ENCODE measurements at places on chromosomes 12 and 14.

DNA sequence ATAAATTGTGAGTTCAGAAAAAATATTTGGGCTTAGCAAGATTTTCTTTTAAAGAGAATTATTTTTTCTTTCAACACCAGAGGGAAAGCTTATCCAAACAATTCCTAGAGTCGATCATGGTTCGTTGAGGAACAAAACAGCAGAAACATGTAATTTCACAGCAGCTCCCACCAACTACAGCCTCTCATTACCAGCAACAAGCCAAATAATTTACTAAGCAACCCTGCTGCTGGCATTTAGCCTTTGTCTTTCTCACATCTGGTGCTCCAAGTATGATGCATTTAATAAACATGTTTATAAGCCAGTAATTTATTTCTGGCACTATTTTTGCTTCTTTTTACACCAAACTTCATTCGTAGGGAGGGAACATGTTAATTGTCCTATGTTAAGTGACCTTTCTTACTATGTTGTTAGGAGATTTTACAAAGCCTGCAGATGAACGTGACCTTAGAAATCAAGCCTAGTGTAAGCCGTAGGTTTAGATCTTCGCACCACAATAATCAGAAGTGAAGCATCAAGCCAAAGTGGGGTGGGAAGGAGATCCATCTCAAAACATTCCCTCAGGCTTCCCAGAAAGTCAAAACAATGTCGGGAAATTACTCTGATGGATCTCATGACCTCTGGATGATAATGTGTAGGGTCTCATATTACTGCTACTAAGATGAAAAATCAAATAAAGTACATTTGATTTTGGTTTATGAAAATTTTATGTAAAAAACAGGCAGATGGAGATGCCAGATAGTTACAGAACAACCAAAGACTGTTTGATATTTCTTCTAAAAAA lies 128.4 kb downstream of the RPAP3 start:
- no peak for DNase-seq

GRCh38 chr12:123364532-123365024 lies at the start of gene SBNO1:
TSS of gene SBNO1 (minus strand) at chr12:123364847. CDS start at chr12:123350441, 14,406 bp downstream.
- DNase-seq = no peak

DNA sequence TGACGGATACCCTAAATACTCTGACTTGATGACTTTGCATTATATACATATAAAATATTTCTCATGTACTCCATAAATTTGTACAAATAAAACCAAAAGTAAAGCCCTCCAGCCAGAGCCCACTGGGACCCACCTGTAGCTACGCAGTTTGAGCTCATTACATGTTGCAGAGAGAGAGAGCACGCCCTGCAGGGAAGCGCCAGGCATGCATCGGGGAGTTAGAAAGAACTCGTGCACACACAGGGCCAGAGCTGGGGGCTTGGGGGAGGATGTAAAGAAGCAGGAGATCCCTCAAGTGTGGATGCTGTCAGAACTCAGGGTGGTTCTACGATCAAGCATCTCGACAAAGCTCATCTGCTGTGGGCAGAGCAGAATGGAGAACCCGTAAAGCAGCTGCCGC lies 178.5 kb upstream of the RTL1 start:
- no peak for DNase-seq

GRCh38 chr12:113863455-113863845 lies 102.7 kb downstream of the RBM19 start:
- DNase-seq = no peak

DNA sequence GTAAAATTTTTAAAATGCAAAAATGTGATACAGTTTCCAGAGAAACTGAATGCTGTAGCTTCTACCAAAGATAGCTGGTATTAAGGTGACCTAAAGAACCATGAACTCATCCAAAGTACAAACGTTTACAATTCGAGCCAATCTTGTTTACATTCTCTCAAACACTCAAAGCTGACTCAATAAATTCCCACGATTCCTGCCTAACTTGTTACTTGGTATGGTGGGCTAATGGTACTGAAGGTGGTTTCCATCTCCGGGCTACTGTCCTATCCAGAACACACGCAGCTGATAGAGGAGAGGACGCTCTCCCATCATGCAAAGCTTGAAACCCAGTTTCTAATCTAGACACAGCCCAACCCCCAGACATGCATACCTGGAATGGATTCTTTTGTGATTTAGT lies 31.5 kb downstream of the RAD9B start:
- DNase-seq = no peak

- peak; percentile 62 for DNase-seq
Observed at GRCh38 chr12:57461276-57461916, 1.8 kb downstream of the GLI1 start.

- peak; percentile 67 for DNase-seq
Observed at GRCh38 chr14:81727218-81727617, 193.6 kb upstream of the SEL1L start.

GRCh38 chr12:89556976-89557375 lies 31.1 kb upstream of the POC1B start:
- no peak for DNase-seq

DNA sequence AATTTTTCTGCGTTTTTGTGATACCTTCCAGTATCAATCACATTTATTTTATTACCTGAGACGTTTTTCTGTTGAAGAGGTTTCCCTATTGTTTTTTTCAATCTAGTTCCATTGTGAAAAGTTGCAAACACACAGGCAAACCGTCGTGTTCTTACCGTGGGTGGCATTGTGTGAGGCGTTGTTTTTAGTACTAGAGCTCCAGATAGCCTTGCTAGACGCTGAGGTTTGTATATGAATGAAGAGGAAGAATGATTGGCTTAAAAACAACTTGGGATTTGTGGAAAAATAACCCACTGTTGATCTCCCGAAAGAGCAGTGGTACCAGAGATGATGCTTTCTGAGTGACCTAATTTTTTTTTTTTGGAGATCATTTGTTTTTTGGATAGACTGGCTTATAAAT lies 1.0 kb downstream of the SOCS4 start:
- DNase-seq = no peak

- DNase-seq = no peak
Observed at GRCh38 chr14:58701156-58701555, 63.4 kb downstream of the DACT1 start.

DNA sequence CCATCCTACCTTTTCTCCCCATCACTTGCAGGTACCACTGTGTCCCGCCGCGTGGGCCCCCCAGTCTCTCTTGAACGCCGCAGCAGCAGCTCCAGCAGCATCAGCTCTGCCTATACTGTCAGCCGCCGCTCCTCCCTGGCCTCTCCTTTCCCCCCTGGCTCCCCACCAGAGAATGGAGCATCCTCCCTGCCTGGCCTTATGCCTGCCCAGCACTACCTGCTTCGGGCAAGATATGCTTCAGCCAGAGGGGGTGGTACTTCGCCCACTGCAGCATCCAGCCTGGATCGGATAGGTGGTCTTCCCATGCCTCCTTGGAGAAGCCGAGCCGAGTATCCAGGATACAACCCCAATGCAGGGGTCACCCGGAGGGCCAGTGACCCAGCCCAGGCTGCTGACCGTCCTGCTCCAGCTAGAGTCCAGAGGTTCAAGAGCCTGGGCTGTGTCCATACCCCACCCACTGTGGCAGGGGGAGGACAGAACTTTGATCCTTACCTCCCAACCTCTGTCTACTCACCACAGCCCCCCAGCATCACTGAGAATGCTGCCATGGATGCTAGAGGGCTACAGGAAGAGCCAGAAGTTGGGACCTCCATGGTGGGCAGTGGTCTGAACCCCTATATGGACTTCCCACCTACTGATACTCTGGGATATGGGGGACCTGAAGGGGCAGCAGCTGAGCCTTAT lies 9.2 kb downstream of the ARHGAP9 start:
- no peak for DNase-seq

DNA sequence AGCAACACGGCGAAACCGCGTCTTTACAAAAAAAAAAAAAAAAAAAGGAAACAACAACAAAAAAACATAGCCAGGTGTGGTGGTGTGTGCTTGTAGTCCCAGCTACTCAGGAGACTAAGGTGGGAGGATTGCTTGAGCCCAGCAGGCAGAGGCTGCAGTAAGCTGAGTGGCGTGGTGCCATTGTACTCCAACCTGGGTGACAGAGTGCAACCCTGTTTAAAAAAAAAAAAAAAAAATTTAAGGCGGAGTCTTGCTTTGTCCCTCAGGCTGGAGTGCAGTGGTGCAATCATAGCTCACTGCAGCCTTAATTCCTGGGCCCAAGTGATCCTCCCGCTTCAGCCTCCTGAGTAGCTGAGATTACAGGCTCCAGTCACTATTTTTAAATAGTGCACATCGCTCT lies 18.2 kb upstream of the FIGNL2 start:
- DNase-seq = no peak

- no peak for DNase-seq
Observed at GRCh38 chr12:42426746-42427145, 100.8 kb downstream of the PPHLN1 start.

DNA sequence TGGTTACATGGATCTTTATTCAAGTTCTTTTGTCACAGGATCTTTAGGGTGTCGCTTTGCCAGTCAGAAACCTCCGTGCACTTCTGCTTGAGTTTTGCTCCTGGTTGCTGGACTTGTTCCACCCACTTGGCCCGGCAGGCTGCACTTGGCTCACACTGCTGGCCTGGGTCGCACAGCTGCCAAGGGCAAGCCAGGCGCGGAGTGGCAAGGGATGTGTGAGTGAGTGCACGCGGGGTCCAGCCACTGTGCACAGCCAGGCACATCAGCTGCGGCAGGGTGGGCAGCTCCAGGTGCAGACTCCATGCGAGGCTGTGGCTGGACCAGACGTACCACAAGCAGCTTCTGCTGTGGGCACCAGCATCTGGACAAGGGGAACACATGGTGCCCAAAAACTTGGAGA lies 76.6 kb downstream of the DERA start:
- no peak for DNase-seq

DNA sequence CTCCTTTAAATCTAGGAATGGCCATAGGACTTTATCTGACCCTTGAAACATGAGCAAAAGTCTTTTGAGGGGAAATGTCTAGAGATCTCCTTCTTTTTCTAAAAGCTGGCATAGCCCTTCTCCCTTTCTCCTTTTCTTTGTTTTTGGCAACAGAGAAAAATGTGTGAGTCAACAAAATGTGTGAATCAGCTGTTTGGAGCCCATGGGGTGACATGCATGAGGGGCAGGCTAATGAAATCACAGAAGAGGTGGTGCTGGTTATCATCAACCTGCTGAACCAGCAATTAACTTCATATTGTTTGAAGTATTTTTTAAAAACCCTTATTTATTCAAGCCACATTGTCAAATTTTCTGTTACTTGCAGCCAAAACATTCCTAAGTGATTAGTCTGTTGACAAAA lies 132.3 kb downstream of the CCDC59 start:
- no peak for DNase-seq
